A549 treated with GW870086 at 1 μM for 4 hours (cell line): ENCODE measurements at places on chromosomes 1 and 21. TPM values are rescaled to one million over a fixed set of nuclear protein-coding genes. Genes with fewer than 3 reads are reported as not detected.

OPRD1 gene
- total RNA-seq: 0.02 TPM in 3 of 5 replicates, not detected in the others

FCGR1A gene
- not detected in 5 replicates for total RNA-seq

FAM3B gene
- total RNA-seq: not detected in 5 replicates

CNR2 gene
- 0.02 TPM in 1 of 5 replicates, not detected in the others for total RNA-seq

NOS1AP gene
- 0.30 to 0.50 TPM (median 0.36 TPM) in 4 of 5 replicates, not detected in the other for total RNA-seq

COL11A1 gene
- 0.88 to 3.0 TPM (median 2.4 TPM) in 5 replicates for total RNA-seq
